Stimulated activated CD8-positive, alpha-beta memory T cell treated with anti-CD3 and anti-CD28 coated beads, Interleukin-15, amount 100 ng/mL, for 48 hours (primary cell): ENCODE measurements at places on chromosomes 7 and 10.

- no peak for DNase-seq
These were observed 37.8 kb downstream of the RNLS start for GRCh38 chr10:88545359-88545758.

- no peak for DNase-seq
These were observed 120.1 kb upstream of the ZMIZ1 start for GRCh38 chr10:78948621-78949030.

- no peak for DNase-seq
These were observed 211.3 kb upstream of the PPP2R2D start for GRCh38 chr10:131689486-131689885.

DNA sequence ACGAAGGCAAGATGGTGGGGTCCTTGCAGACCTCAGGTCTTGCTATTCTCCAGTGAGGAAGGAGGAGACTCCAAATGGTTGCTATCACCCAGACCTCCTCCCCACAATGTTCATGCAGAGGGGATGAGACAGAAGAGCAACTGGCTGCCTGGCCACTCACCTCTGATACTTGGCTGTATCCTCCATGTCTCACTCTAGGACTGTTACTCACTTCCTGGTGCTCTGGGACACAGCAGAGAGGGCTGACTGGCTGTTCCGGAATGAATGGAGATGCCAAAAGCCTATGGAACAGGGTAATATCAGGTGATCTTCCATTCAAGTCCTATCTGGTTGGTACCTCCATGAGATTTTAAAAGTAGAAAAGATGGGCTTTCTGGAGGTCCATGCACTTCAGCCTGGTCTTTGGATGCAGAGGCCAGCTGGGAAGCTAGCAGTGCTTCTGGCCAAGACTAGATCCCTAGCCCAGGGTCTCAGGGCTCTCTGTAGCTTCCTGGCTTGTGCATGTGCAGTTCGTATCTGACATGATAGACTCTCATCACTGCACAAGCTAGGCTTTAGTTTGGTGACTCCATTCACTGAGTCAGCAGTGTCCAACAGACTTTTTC is 27.0 kb upstream of the ABI1 start:
- no peak for DNase-seq

- no peak for DNase-seq
These were observed 201.4 kb downstream of the INHBA start for GRCh38 chr7:41501466-41501865.

DNA sequence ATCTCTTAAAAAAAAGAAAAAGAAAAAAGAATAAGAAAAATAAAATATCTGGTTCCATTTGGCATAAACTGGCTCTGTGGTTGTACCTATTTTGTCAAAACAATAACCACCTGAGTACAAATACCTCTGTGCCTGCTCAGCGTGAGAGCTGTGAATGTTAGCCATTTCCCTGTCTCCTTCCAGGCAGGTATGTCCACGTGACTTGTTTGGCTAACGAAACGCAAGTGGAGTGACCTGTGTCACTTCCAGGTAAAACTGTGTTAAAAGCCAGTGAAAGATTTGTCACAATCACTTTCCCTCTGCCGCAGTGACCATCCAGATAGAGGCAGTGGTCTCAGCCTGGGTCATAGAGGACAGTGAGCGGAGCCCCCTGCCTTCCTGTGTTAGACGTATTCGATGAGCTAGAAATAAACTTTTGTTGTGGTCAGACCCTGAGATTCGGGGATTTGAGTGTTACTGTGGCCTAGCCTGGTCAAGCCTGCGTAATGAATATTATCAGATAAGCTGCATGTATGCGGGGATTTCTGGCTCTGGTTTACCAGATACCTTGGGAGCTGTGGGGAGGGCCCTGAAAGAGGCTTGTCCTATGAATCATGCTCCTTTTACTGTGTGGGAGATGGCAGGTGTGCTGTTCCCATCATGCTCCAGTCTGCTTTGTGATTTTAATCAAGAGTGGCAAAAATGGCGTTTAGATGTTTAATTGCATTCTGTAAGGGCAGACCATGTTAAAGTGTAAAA is 3.8 kb downstream of the PTER start:
- no peak for DNase-seq

DNA sequence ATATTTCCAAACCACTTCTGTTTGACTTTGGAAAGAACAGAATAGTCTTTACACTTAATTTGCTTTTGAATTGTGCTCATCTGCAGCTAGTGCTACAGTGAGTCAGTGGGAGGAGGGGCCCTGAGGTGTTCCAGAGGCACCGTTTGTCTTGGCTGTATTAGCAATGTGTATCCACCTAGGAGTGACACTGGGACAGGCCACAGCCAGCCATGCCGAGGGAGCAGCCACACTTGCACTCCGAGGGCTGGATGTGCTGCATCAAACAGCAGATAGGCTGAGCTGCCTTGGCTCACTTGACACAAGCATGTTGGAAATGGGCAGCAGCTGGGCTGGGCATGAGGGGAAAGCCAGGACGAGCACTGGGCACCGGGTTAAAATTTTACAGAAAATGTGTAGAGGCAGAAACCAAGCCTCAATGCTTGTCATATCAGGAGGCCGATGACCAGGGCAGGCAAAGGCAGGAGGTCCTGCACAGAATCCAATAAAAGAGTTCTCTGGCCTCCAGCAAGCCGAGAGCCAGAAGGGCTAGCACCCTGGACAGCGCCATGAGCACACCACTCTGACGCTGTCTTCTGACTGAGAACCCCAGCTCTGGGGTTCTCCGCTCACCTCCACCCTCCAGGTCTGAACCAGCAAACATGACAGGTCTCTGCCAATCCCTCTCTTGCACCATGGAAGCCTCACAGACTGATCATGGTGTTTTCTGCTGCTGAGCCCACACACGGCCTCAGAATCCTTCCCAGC is 163.3 kb downstream of the GRID1 start:
- no peak for DNase-seq

DNA sequence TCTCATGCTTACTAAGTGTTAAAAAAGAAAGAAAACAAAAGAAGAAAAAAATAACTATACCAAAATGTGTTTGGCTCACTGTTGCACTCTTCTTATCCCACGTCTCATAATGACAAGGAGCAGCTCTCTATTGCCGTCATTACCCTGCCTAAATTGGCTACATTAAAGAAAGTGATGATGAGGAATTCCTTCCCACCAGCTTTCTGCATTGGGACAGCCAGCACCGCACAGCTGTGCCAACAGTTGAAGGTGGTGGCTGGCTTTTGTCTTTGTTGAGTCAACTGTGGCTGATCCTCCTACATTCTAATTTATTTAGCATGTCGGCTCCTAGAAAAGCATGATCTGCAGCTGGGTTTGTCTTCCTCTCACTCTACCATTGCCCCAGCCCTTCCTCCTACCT is 751.8 kb downstream of the KCNMA1 start:
- DNase-seq: no peak

GRCh38 chr10:43128958-43129706 is 9.1 kb upstream of the CSGALNACT2 start:
- DNase-seq: no peak

- DNase-seq: no peak
These were observed 74.0 kb downstream of the SCRN1 start for GRCh38 chr7:29915481-29916215.

GRCh38 chr7:52233248-52233647 is 802.2 kb upstream of the POM121L12 start:
- no peak for DNase-seq

DNA sequence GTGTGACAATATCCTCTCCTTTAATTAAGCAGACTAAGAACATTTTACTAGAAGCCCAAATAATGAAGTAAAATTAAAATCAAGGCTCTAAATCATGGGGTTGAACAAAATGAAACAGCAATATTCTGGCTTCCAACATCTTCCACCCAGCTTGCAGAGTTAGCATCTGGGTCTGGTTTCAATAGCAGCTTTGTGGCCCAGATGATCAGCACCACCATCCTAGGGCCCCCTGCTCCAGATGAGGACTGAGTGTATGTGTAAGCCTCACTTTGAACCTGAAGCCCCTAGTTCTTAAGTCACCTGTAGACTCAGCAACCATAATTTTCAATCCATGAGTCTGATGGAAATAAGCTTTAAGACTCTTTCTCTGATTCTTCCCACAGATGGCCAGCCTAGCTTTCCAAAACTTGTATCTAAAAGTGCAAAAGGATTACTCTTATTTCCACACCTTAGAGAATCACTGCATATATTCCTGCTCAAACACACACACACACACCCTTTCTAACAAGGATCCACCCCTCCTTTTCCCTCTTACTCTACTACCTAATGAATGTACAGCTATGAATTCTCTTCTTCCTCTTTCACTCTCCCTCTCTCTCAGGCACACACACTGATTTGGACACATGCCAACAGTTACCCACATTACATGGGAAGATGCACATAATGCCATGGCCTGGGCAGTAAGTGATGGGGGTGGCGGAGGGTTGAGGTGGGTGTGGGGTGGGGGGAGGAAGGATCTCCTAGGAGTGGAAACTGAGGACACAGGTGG is 3.5 kb downstream of the DENND11 start:
- no peak for DNase-seq

GRCh38 chr7:116630357-116630756 is 41.6 kb upstream of the MET start:
- DNase-seq: no peak

DNA sequence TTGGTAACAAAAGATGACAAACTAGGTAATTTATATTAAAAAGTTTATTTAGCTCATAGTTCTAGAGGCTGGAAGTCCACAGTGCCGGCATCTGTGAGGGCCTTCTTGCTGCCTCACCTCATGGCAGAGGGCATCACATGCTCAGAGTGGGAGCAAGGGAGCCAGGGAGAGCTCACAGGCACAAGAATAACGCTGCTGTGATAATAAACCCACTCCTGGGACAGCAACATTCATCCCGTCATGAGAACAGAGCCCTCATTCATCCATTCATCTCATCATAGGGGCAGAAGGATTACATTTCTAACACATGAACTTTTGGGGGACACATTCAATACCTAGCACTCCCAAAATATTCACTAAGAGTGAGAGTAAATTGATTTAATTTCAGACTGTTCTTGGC is 170.6 kb upstream of the AKR1E2 start:
- no peak for DNase-seq

DNA sequence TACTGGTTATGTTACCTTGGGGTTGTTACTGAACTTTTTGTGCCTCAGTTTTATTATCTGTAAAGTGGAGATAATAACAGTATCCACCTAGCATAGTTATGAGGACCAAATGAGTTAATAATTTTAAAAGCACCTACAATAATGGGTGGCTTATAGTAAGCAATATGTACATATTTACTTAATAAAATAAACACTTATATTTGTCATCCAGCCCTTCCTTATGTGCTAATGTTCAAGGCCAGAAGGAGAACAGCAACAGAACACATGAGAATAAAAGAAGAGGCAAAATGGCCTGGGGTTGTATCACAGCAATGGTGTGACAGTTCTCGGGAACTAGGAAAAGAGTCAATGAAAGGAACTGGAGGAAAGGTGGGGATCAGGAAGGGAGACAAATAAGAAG is 255.4 kb upstream of the LRGUK start:
- no peak for DNase-seq

DNA sequence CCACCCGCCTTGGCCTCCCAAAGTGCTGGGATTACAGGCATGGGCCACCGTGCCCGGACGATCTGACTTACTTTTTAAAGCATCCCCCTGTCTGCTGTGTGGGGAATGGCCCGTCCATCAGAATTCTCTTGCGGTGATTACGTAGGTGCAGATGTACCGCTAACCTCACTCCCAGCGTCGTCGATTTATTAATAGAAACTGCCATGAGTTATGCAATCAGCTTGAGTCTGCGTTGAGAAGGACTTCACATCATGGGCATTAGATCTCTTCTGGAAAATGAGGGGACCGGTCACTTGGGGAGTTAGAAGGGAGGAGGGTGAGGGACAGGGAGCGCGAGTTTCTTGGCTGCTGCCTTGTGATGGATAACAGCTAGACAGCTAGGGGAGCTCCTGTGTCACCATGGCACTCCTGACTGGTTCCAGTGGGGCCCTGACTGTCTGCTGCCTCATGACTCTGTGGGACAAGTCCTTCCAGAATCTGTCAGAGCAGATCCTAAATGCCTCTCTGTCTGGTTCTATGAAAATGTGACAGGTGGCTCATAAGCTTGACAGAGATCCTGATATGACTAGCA is 35.2 kb downstream of the POR start:
- DNase-seq: no peak

GRCh38 chr7:37149051-37149772 is 299.5 kb downstream of the ELMO1 start:
- DNase-seq: no peak

DNA sequence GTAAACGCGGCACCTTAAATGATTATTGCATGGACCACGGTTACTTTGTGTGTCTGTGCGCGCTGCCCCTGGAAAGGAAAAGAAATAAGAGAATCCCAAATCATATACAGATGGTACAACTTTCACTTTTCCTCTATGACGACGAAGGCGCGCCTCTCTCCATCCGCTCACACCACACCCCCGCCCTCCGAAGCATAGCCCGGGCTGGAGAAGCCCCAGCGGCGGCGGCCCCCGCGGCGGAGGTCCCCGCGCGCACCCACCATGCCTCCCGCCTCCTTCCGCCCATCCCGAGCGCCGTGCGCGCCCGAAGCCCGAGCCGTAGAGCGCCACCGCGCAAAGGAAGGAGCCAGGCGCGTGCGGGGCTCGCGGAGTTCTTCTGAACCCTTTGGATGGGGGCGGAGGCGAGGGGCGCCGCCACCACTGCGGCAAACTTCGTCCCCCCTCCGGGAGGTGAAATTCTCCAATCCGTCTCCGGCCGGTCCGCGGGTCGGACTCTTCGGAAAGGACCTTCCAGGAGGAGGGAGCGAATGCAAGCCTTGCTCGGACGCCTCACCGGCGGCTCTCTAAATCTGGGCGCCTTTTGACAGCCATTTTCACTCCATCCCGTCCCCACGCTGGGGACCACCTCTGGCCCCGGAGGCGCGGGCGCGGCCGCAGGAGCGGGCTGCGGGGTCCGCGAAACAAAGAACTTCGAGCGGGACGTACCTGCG is 588 bp downstream of the GLI3 start:
- DNase-seq: no peak

DNA sequence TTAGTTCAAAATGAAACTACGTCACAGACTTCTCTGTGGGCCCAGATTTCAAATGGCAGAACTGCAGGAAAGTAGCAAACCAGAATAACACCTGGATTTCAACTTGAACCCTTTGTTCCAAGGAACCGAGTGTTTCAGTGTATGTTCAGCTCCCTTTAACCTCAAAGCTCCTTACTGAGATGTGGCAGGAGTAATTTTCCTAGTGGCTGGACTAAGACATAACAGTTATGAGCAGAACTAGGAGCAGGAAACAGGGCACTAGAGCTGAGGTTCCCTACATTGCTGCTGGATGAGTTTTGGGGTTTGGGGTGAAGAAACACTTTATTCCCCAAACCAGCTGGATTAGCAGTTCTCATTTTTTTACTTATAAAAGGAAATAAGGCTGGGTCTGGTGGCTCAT is 50.1 kb downstream of the NSUN6 start:
- no peak for DNase-seq

- DNase-seq: no peak
These were observed 203.0 kb downstream of the HIBADH start for GRCh38 chr7:27459731-27460053.

GRCh38 chr10:17456032-17456548 is 1.7 kb upstream of the ST8SIA6 start:
- DNase-seq: no peak

GRCh38 chr7:93551063-93551895 is 23.2 kb downstream of the CALCR start:
- no peak for DNase-seq

GRCh38 chr10:5927306-5927705 is 37.3 kb downstream of the FBH1 start:
- DNase-seq: no peak

- DNase-seq: no peak
These were observed 147.0 kb downstream of the NRP1 start for GRCh38 chr10:33187427-33187999.

- no peak for DNase-seq
These were observed 3.2 kb upstream of the RADIL start for GRCh38 chr7:4886671-4887070.
